ENCODE measurements at places on chromosomes 11 and 22. TPM values are rescaled to one million over a fixed set of nuclear protein-coding genes. Genes with fewer than 3 reads are reported as not detected.

The HBB gene
- total RNA-seq: not detected

GRCh38 chr11:113977701-113978100 is 2.8 kb downstream of the HTR3A start:
- no peaks in the 10 kb centered on the region for H3K4me1 ChIP-seq
- no peaks in the 10 kb centered on the region for H3K27me3 ChIP-seq
- H3K27ac ChIP-seq: no peak overlapping the region
- DNase-seq: no peak
- no peak overlapping the region for H3K4me3 ChIP-seq

GRCh38 chr11:19753451-19754106 is 40.9 kb downstream of the NAV2 start:
- no peak overlapping the region for H3K27ac ChIP-seq
- no peaks in the 10 kb centered on the region for H3K36me3 ChIP-seq
- H3K27me3 ChIP-seq: peaks cover 2% of the 10 kb centered on the region
- H3K4me3 ChIP-seq: no peak overlapping the region
- H3K4me1 ChIP-seq: no peaks in the 10 kb centered on the region

The DEFB131B gene
- total RNA-seq: not detected

GRCh38 chr22:43969989-43970755 is 14.9 kb downstream of the SAMM50 start:
- H3K4me1 ChIP-seq: no peaks in the 10 kb centered on the region
- H3K27ac ChIP-seq: no peak overlapping the region
- no peak for DNase-seq
- H3K27me3 ChIP-seq: no peaks in the 10 kb centered on the region
- H3K4me3 ChIP-seq: no peak overlapping the region

The MRPL11 gene
- 143 TPM for total RNA-seq

- H3K4me3 ChIP-seq: no peak overlapping the region
- no peaks in the 10 kb centered on the region for H3K36me3 ChIP-seq
- no peak overlapping the region for H3K27ac ChIP-seq
- no peaks in the 10 kb centered on the region for H3K27me3 ChIP-seq
- peaks cover 9% of the 10 kb centered on the region for H3K4me1 ChIP-seq
- no peak for DNase-seq
Measured at GRCh38 chr11:73429121-73429750, 53.0 kb downstream of the RELT start.

DNA sequence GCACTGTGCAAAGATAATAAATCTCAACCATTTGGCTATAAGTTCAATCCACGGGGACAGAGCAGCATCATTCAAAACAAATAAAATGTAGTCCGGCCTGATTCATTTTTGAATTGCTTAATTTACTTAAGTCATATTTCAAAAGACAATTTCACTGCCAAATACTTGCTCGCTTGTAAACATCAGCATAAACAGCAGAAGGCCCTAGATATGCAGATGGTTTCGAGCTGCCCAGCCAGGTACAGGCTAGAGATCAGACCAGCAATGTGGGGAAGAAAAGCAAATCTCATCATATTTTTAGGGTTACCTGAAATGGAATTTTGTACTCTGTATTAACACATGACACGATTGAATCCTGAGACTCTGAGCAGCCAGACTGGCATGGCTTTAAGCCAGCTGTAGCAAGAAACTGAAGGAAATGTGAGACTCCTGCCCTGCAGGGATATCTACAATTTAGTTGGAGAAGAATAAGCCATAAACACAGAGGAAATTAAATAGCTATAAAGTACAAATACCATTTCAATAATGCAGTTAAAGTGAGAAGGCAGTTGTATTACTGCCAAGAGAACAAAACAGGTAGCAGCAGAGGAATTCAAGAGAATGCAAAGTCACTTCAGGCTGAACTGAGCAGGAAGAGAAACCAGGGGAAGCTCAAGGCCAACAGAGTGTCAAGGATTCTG is 440.3 kb downstream of the ETS1 start:
- H3K4me1 ChIP-seq: no peaks in the 10 kb centered on the region
- peaks cover 1% of the 10 kb centered on the region for H3K36me3 ChIP-seq
- no peaks in the 10 kb centered on the region for H3K27me3 ChIP-seq
- no peak for DNase-seq
- no peak overlapping the region for H3K4me3 ChIP-seq

The SYT13 gene
- not detected for total RNA-seq

GRCh38 chr11:118791111-118791960 is at the start of gene DDX6:
DDX6 (minus strand) TSS chr11:118791164; CDS start chr11:118786251, 4,913 bp downstream.
- H3K4me1 ChIP-seq: peaks cover 20% of the 10 kb centered on the region
- peak within 1 kb of the TSS; percentile 99 for H3K4me3 ChIP-seq
- peak within 1 kb of the TSS; percentile 98 for H3K27ac ChIP-seq
- peak; percentile 95 for DNase-seq
- H3K36me3 ChIP-seq: peaks cover 41% of the 10 kb centered on the region

The MAPK8IP2 gene
- 0.05 TPM for total RNA-seq

The OR51B5 gene
- total RNA-seq: not detected

DNA sequence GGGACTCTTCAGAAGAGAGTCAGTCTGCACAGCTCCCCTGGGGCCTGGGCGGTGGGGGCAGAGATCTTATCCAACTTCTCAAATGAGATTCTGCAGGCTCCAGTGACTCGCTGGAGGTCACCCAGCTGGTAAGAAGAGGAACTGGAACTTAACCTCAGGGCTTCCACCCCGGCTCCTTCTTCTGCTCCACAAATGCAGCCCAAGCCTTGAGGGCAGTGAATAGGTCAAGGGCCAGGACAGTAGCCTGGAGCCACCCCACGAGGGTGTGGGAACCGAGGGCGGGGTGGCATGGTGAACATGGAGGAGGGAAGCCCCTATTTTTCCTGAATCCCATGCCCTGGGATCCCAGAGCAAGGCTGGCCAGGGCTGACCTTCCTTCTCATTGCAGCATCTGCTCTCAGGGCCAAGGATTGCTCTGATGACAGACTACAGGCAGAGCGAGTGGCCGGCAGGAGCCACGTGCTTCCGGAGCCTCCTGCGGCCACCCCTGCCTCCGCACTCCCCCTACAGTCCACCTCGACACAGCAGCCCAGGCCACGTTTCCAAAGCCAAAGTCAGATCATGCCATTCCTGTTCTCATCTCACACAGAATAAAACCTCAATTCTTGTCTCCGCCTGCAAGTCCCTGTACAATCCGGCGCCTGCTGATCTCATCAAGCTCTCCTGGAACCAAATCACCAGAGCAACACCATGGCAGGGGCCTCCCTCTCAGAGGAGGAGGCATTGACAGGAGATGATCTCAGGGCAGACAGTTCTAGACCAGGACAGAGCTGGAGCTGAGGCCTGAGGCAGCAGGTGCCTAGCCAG is 21.1 kb upstream of the UPK3A start:
- peaks cover 6% of the 10 kb centered on the region for H3K27me3 ChIP-seq
- no peak overlapping the region for H3K27ac ChIP-seq
- H3K36me3 ChIP-seq: no peaks in the 10 kb centered on the region
- H3K4me3 ChIP-seq: no peak overlapping the region
- H3K4me1 ChIP-seq: peaks cover 3% of the 10 kb centered on the region
- DNase-seq: peak; percentile 13

DNA sequence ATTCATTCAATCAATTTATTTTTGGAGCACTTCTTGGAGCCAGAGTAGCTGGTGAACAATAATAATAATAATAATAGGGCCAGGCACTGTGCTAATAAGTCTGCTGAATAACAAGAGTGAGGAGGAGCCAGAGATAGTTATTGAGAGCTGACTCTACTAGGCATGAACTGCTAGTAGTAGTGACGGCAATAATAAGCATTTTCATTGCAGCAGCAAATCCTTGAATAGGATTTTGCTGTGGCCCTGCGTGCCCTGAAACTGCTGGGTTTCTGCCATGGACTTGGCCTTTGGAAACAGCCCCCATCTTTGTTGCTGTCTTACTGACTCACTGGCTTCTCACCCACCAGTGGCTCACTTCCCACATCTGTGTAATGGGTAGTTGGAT is 545.9 kb downstream of the MIAT start:
- no peak overlapping the region for H3K4me3 ChIP-seq
- H3K4me1 ChIP-seq: no peaks in the 10 kb centered on the region
- no peak for DNase-seq
- peaks cover 30% of the 10 kb centered on the region for H3K27me3 ChIP-seq
- H3K27ac ChIP-seq: no peak overlapping the region

The IGSF9B gene
- 34.0 TPM for total RNA-seq

DNA sequence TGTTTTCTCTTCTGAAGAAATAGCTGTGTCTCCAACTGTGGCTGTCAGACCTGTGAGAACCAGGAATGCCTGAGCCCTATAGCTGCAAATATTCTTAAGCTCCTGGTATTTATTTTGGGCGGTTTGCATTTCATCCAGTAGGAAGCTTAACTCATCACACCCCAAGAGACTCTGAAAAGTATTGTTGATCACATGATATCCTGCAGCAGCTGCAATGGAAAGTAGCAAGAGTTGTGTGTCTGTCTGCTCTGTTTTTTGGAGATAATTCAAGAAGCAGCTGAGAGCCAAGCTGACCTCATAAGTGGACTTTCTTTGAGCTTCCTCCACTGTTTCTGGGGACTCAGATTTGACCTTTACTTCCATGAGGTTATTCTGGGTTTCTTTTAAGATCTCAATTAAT is 36.4 kb upstream of the MRPL17 start:
- no peak for DNase-seq
- H3K27me3 ChIP-seq: no peaks in the 10 kb centered on the region
- H3K36me3 ChIP-seq: peaks cover 56% of the 10 kb centered on the region
- H3K4me3 ChIP-seq: no peak overlapping the region
- peaks cover 63% of the 10 kb centered on the region for H3K4me1 ChIP-seq

All from activated naive CD4-positive, alpha-beta T cell treated with anti-CD3 and anti-CD28 coated beads for 36 hours (primary cell).